ENCODE measurements at places on chromosomes 6 and 20.

GRCh38 chr6:35152067-35152707, 11.0 kb upstream of the TCP11 start:
- no peak for DNase-seq

DNA sequence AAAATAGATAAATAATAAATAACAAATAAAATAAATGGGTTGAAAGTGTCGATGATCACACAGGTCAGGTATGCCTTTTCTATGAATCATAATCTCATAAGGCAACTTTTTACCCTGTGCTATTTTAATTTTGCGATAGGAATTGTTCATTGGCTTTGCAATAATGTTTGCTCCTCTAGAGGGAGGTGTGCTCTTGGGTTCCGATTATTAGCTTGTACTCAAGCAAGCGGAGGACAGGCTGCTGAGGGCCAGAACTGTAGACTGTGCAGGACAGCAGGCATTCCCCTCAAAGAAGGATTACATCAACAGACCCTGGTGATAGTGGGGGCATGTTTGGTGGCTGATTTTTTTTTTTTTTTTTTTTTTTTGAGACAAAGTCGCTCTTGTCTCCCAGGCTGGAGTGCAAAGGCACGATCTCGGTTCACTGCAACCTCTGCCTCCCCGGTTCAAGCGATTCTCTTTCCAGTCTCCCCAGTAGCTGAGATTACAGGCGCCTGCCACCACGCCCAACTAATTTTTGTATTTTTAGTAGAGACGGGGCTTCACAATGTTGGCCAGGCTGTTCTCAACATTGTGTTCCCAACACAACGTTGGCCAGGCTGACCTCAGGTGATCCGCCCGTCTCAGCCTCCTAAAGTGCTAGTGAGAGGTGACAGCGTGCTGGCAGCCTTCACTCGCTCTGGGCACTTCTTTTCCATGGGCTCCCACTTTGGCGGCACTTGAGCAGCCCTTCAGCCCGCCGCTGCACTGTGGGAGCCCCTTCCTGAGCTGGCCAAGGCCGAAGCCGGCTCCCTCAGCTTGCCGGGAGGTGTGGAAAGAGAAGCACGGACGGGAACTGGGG, 35.6 kb downstream of the RIOK1 start:
- peak; percentile 59 for DNase-seq

- peak; percentile 29 for DNase-seq
These were observed 11.2 kb downstream of the PCIF1 start for GRCh38 chr20:45945678-45946148.

GRCh38 chr6:32744776-32745175, 3.6 kb downstream of the HLA-DQA2 start:
- no peak for DNase-seq

DNA sequence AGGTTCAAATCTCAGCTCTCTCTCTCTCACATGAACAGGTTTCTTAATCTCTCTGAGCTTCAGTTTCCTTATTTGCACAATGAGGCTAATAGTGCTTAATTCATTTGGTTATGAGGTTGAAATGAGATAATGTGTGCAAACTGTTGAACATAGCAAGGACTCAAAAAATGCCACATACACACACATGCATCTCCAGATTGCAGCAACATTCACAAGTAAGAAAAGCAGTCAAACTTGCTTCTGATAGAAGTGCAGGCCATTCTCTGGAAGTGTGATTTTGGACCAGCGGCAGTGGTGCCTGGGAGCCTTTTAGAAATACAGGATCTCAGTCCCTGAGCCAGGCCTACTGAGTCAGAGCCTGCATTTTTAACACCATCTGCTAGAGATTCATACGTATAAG, 25.7 kb downstream of the GSTA4 start:
- DNase-seq, result no peak

Data from fibroblast of villous mesenchyme (primary cell).